ENCODE measurements at places on chromosomes 1 and 21.

- DNase-seq: no peak
Measured at GRCh38 chr1:119626841-119627240, 21.2 kb downstream of the ZNF697 start.

DNA sequence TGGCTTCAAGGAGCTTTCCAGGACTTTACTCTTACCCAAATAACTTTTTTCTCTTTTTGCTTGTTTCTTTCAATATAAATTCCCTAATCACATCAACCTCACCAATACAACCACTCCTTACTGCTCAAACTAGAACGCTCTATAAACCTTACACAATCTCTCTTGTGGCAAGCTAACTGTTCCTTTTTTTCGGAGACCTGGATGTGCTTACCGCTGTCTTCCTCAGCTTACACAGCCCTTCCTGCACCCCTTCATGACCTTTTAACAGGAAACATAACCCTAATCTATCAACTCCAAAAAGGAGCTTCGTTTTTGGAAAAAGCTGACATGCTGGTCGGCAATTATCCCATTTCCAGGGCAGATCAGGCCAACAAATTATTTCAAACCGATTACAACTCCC is 24.1 kb upstream of the SLC2A5 start:
- no peak for DNase-seq

DNA sequence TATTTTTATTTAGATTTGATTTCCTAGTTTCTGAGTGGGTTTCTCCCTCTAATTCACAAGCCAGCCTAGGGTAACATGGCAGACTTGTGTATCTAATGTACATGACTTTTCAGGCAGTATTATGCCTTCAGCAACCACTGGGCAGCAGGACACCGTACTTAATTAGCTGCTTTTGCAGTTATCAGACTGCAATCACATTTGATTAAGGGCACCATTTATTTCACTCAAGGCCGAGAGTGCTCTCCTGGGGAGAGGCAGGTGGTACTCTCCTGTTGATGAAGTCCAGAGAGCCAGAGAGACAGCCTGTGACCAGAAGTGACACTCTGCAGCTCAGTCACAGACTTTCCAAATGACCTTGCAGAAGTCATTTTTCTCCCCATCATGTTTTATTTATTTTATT is 18.7 kb downstream of the CYYR1 start:
- no peak for DNase-seq

DNA sequence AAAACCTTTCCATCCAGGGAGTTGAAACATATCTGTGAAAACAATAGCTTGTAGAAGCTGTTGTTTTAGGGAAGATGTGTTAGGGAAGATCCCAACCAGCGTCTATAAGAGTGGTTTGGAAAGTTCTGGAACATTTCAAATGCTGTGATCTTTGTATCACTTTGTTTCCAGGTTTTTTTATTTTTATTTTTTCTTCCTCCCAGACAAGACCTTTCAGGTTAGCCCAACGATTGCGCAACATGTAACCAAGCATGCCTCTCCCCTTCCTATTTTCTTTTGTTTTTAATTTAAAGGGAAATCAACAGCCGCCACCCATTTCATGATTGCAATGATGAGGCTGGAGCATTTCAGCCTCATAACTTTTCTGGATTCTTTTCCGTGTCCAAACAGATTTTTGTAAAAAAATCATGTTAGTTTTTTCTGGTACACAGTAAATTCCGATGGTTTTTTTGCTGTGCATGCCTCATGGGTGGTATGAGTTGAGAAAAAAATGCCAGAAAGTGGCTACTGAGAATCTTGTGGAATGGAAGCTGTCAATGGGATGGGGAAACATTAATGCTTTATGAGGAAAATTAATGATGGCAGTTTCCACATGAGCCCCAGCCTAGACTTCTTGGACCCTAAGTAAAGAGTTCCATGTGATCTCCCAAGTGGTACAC is 109.3 kb downstream of the RUNX1 start:
- no peak for DNase-seq

GRCh38 chr1:168742386-168742785 is 13.4 kb upstream of the DPT start:
- no peak for DNase-seq

DNA sequence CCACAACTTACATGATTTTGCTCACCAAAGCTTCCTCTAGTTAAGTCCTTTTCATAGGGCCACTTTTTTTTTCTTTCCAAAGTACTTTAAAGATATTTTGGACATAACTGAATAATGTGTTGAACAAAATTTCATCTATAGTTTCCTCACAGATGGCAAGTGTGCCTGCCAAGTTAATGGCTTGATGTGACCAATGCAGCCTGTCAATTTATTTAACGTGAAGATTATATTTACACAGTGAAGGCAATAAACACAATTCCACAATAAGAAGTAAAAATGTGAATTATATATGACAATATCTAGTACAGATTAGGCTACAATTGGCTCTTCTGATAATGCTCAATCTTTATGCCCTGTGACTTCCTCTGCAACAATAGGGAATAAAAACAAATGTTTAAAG is 18.0 kb downstream of the CLCA2 start:
- DNase-seq: no peak

DNA sequence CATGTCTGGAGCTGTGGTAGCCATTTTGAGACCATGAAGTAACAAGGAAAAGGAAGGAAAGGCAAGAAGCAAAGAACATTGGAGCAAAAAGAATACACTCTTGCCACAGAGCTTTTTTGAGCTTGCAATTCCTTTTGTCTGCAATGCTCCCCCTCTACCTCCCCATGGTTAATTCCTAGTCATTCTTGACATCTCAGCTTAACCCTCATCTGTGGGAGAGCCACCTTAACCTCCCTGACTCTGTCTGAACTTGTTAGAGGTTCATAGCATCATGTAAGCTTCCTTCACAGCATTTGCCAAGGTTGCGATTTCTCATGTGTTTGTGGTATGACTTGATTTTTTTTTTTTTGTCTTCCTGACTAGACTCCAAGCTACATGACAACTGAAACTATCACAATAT is 564.1 kb upstream of the PLXNA2 start:
- DNase-seq: no peak

DNA sequence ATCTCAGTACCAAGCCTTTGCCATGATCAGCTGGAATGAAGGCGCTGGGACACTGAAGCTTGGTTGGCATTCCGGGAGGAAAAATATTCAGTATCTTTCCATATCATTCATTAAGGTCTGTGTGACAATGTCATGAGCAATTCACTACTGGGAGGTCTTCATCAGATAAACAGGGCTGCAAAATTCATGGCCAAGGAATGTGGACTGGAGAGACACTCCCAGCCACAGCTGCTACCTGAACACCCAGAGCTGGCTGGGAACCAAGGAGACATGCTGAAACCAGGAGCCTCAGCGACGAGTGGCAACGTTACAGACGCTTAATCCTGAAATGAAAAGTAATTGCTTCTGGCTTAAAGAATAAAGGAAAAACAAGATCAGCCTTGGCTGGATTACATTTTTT is 30.6 kb upstream of the DDAH1 start:
- DNase-seq: peak; percentile 26

GRCh38 chr1:183794088-183794487 is 10.8 kb upstream of the RGL1 start:
- DNase-seq: no peak

- no peak for DNase-seq
Measured at GRCh38 chr1:20072771-20073170, 2.8 kb downstream of the PLA2G5 start.

DNA sequence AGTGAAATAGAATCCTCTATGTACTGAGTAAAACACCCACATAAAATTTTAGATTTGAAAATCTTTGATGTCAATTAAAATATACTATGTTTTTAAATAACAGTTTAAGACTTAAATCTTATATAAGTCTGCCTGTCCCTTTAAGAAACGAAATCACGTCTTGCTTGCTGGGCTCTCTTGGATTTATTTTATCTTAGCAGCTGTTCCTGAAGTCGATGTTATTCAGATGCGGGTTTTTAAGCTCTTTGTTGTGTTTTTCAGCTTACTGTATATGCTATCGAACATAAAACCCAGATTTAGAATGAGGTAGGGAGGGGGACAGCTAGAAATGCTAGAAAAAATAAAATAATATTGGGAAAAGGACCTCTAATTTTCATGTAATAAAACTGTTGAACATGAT is 11.1 kb upstream of the SSX2IP start:
- DNase-seq: peak; percentile 51

- no peak for DNase-seq
Measured at GRCh38 chr1:58434181-58434580, 112.3 kb downstream of the OMA1 start.

- no peak for DNase-seq
Measured at GRCh38 chr1:1826356-1827088, 48.3 kb upstream of the NADK start.
